ENCODE measurements at places on chromosomes 2 and 18. TPM values are rescaled to one million over a fixed set of nuclear protein-coding genes. Genes with fewer than 3 reads are reported as not detected.
A peak's percentile ranks its signal among the peaks of the same experiment; 100 is the strongest.

- DNase-seq, result peak; percentile 84
Measured at GRCh38 chr2:636641-637405, 40.4 kb downstream of the TMEM18 start.

DNA sequence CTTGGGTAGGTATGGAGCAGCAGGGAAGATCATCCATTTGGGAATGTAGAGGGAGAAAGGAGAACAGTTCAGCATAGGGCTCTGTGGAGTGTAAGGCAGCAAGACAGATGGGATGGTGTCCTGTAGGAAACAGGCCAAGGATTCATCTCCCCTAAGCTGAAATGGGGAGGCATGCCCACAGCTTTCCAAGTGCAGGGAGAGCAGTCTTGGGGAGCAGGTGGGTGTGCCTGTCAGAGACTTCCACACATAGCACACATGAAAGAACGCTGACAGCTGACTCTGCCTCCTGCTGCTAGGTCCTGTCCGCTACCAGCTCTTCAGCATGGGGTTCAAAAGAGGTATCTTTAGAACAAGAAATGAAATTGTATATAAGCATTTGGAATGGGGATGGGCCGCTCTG lies 9.0 kb downstream of the SETBP1 start:
- DNase-seq, result no peak

DNA sequence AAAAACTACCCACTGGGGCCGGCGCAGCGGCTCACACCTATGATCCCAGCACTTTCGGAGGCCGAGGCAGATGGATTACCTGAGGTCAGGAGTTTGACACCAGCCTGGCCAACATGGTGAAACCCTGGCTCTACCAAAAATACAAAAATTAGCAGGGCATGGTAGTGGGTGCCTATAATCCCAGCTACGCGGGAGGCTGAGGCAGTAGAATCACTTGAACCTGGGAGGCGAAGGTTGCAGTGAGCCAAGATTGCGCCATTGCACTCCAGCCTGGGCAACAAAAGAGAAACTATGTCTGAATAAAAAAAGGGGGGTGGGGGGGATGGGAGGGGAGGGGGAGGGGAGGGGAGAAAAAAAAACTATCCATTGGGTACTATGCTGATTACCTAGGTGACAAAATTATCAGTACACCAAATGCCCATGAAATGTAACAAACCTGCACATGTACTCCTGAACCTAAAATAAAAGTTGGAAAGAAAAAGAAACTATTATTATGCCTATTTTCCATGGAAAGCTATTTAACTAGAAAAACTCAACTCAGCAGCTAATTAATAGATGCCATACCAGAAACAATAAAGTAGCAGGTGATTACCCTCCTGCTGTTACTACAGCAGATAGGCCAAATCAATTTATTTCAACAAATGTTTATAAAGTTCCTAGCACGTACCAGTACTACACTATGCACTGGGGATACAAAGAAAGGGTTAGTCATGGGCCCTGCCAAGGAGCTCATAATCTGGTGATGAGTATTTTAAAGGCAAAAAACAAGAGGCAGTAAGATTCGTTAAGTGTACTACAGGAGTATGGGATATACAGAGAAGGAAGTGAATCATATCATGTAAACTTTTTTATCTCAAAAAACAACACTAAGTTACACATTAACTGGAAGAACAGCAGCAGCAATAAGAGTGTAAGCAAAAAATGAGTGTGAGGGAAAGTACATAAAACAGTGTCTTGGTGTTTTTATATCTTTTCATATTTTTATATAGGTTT lies 112.8 kb upstream of the SLC39A10 start:
- DNase-seq, result peak; percentile 91

DNA sequence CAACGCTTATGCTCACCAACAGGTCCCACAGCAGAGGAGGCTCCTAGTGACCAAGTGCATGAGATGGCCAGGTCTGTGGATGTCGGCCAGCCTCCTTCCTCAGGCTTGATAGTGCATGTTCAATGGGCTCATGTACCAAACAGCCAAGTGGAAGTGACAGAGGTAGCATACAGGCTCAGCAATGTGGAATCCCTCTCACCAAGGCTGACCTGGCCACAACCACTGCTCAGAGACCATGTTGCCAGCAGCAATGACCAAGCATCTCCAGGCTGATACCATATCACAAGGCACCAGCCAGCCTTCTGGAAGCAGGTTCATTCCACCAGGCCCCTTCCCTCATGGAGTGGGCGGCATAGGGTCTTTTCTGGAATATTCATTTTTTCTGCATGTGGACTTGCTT lies 61.5 kb downstream of the REEP1 start:
- DNase-seq, result no peak

ATP9B gene
- 15.6 TPM for total RNA-seq

DNA sequence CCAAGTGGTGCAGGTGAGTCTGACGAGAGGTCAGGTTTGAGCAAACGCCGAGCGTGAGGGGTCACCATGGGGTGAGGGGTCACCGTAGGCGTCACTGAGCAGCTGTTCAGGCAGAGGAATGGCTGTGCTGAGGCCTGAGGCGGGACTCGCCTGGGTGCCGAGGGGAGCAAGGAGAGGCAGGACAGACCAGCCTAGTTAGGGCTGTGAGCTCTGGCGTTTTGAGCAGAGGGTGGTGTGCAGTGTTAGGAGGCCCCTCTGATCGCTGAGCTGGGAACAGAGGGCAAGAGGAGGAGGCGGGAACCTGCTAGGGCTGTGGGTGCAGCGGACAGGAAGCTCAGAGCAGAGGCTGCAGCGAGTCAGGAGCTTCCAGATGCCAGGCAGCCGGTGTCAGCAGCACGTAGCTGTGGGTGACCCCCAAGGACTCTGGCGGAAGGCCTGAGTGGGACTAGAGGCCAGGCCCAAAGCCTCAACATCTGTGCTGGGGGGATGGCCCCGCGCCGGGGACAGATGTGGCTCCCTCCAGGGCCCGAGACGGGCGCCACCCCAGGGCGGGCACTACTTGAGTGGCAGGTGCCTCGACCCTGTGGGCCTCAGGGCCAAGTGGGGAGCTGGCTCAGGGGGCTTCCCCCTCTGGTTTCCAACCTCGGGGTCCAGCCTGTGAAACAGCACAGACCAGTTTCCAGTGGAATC lies 55.7 kb downstream of the KCNG2 start:
- DNase-seq, result no peak

Data from PC-3 (cell line).